ENCODE measurements at places on chromosomes 6 and 20.

- peak; percentile 22 for DNase-seq
These were observed 221.6 kb downstream of the OGFRL1 start for GRCh38 chr6:71510057-71510713.

DNA sequence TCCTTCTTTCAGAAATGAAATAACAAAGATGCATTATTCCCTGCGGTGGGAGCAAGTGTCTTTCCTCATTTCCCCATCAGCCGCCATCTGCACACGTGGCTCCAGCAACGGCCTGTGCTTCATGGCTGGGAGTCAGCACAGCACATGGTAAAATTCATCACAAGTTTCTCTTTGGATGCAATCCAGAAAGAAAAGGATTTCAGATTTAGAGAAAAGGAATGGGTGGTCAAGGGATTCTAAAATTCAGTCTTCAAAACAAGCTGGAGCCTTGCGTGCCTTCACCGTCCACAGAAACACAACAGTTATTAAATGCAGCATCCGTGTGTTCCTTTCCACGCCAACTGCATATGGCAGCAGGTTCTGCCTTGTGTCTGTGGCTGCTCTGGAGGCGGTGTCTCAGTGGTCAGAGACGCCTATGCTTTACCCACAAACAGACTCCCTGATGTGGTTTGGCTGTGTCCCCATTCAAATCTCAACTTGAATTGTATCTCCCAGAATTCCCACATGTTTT, 107.6 kb downstream of the THBS2 start:
- DNase-seq, result no peak

DNA sequence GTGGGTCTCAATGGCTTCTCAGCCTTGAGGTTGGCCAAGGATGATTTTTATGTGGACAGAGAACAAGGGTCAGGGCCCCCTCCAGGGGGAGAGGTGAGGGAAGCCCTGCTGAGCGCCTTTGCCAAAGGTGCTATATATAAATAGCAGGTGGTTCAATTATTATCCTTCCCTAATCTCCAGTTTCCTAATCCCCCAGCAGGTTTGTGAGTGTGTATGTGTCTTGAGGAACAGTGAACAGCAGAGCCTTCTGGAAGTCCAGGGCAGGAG, 3.2 kb upstream of the SIRPA start:
- no peak for DNase-seq

DNA sequence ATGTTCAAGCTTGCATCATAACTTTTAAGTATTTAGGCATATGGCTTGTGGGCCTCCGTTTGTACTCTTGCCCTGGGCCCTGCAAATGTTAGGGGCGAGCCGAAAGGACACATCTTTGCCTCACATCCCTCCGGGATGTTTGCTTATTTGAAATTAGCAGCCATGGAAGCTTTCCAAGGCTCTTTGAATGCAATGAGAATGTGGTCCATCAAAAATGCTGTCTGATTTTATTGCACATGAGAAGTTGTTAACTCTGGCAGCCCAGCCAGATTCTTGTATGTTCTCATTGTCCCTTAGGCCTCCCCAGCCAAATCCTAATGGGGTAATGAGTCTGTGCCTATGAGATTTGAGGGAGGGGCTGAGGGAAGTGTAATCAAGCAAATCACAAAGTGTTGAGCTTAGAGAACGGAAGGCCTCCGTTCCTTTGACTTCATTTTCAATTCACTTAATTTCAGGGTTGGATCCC, 261.2 kb upstream of the MARCKS start:
- DNase-seq, result no peak

DNA sequence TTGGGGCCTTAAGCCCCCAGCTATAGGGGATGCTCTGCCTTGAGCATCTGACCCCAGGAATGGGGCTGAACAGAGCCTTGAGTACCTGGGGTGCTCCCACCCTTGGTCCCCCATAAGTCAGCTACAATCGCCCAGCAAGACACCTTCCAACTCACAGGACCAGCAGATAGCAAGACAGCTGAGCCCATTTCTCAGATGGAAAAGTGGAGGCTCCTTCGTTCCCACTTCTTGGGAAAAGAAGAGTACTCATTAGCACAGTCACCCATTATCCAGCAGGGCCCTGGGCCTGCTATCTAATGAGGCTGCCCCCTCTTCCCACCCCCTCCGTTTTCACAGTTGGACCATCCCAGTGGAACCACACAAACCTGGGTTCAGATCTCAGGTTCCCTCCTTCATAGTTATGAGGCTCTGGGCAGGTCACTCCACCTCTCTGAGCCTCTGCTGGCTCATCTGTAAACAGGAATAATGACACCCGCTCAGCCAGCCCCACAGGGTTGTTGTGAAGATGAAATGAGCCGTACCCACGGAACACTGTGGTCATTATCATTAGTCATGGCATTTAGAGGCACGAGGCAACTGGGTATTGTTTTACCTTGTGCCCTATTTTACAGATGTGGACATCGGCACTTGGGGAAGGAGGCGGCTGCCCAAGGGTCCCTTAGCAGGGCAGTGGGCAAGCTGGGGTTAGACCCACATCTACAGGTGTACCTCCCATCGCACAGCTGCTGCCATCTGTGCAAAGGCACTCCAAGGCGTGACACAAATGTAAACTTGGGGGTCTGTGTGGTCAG, 4.5 kb downstream of the LPIN3 start:
- no peak for DNase-seq

DNA sequence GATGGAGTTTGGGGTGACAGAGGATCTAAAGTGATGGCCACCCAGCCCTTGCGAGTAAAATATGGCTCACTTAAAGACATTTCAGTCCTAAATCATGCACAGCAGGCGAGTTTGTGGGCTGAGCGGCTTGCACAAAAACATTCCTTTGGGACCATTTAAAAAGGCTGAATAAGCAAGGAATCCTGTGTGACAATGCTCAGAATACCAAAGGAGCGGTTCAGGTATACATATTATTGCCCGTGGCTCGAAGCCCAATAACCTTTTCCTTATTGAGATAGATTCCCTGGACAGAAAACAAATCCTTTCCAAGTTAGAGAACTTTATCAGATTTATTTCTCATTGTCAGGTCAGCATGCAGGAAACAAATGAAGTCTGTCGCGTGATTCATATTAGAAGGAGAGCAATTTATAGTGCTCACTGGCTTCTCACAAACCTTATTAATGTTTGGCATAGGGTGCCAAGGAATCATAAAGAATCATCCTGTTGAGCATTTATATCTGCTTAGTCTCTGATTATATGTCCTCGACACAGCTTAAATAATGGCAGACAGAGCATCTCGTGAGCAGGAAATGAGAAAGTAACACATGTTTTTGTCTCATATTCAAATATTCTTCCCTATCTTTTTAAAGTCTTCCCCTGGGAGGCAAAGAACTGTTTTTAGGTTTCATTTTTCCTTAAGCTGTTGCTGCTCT, 121.3 kb downstream of the TRMT11 start:
- DNase-seq, result no peak
